ENCODE measurements at places on chromosomes 5 and 9.

- no peak for DNase-seq
These were observed 45.0 kb downstream of the DBH start for GRCh38 chr9:133680976-133681657.

DNA sequence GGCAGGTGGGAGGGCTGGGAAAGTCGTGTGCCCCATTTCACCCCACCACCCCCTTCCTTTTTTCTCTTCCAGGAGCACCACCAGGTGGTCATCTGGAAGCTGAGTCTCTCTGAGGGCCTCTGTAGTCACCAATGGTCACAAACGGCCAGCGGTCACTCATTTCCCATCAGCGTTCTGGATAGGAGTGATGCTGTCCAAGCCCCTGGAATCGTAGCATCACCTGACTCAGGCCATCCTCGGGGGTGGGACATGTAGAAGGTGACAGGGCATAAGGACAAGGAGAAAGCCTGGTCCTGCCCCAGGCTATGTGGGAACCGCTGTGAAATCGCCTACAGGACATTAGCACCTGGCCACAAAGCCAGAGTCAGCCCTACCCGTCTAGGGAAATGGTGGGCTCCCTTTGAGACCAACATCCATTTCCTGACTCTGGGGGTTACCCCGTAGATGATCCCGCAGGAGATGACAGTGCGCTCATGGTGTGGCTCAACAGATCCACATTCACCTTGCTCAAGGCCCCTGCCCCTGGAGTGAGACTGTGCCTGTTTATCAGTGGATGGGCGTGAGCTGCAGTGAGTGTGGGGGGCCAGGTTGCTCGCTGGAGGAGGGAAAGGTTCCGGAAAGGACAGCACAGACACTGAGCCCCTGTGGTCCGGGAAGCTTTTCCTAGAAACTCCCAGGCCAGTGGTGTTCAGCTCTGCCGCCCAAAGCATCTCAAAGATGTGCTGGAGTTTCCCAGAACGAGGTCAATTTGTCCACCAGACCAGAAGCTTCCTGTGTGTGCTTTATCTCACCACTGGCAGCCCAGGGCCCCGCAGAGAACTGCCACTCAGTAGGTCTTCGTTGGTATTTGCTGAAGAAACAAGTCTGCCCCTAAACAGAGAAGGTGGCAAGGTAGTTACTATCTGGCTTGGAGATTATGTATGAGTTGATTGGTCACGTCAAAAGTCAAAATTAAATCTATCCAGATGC is 61.1 kb upstream of the UNC5A start:
- no peak for DNase-seq

DNA sequence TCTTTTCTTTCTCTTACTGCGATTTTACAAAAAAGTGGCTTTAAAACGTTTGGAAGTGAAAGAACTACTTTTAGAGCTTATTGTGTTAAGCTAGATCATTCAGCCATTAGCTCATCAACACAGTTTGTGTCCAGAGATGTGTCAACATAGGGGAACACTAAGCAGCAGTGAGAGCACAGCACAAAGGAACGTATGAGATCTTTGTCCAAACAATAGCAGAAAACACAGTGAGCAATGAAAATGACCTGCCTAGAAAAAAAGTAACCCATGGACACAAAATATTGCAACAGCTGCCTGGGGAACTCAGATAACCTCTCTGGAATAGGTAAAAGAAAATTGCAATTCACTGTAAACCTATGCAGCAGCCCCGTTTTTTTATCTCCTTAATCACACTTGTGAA is 372.5 kb downstream of the ARHGEF28 start:
- no peak for DNase-seq

GRCh38 chr9:91714020-91714806 is 235.8 kb downstream of the ROR2 start:
- no peak for DNase-seq

- no peak for DNase-seq
These were observed 93.4 kb downstream of the UNC13B start for GRCh38 chr9:35254984-35255857.

GRCh38 chr5:177439518-177440053 is 7.0 kb upstream of the PRR7 start:
- no peak for DNase-seq

DNA sequence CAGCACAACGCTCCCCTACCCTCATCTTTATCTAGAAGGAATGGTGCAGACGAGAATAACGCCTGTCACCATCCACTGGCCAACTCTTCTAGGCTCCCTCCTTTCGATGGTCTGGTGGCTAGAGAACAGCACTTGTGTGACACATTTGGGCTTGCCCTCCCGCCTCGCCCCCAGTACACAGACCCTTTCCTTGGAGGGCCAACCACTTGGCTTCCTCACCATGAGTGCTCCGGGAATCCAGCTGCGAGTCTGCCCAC is 1.4 kb downstream of the GNAQ start:
- DNase-seq, result no peak

- no peak for DNase-seq
These were observed 247.9 kb downstream of the BNC2 start for GRCh38 chr9:16622541-16622940.

DNA sequence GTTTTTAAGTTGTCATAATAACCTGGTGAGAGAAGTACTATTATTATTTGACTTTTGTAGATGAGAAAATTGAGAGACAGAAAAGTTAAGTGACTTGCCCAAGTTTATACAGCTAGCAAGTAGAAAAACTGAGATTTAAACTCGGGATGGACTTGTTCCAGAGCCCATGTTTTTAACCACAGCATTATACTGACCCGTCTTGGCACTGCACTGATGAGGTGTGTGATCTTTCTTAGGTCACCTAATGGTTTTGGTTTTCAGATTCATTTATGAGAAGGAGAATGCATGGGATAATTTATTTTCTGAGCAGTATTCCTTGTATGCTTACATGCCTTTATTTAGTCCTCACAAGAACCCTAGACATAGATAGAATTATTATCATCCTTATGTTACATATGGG is 201.8 kb upstream of the CDKN2B start:
- DNase-seq, result no peak

DNA sequence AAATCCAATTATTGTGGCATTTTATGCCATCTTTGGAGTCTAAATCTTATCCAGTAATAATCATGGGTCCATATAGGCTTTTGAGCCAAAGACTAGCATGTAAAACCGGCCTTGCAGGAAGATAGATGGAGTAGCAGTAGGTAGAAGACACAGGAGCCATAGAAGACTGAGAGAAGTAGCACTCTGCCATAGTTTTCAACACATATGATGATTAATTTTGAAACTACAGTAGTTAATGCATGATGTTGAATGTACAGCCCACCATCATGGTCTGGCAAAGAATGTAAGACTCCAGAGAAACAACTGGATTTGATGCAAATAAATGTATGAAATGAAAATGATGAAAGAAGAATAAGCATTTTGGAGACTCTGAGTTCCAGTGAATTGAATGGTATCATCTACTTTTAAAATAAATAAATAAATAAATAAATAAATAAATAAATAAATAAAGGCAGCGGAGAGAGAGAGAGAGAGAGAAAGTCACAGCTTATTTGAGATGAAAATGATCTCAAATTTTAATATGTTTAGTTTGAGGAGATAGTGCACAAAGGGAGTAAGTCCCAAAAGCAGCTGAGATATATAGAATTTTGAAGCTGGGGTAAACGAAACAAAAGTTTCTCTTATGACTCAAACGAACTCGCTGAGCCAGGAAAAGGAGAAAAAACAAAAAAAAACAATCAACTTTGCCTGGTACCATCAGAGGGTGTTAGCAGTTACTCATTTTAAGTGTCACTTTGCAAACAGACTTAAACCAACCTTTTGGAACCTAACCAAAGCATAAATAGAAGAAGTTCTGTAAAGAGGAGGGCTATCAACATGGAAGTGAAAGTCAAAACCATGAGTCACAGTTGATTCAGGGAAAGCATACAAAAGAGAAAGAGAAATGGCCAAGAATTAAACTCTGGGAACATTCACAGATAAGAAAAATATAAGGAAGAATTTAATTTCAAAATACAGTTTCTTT is 388.7 kb downstream of the CETN3 start:
- no peak for DNase-seq

DNA sequence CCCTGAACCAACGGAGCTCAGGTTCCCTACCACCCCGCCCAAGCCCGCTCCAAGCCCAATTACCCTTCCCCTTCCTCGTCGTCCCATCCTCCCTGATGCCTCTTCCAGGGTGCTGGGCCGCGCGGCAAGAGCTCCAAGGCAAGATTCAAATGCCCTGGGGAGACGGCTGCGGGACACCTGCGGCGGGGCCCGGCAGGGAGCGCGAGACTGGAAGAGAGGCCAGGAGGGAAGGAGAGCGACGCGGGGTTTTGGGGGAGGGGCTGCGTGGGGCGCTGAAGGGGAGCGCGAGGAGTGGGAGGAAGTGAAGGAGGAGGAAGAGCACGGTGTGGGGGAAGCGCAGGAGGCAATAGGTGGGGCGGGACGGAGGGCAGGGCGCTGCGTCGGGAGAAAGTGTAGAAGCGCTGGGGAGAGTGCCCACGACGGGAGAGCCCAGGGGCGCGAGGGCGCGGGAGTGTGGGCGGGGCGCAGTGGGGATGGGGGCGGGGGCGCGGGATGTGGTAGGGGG is 975 bp upstream of the NXNL2 start:
- no peak for DNase-seq

- no peak for DNase-seq
These were observed 42.7 kb downstream of the ZFAND5 start for GRCh38 chr9:72322259-72322658.

DNA sequence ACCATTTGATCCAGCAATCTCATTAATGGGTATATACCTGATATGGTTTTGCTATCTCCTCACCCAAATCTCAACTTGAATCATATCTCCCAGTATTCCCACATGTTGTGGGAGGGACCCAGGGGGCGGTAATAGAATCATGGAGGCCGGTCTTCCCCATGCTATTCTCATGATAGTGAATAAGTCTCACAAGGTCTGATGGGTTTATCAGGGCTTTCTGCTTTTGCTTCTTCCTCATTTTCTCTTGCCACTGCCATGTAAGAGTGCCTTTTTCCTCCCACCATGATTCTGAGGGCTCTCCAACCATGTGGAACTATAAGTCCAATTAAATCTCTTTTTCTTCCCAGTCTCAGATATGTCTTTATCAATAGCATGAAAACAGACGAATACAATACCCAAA is 74.5 kb upstream of the APC start:
- no peak for DNase-seq

- DNase-seq, result no peak
These were observed 19.7 kb upstream of the MOB3B start for GRCh38 chr9:27549196-27549755.
